ENCODE measurements at places on chromosomes 6 and 20.

DNA sequence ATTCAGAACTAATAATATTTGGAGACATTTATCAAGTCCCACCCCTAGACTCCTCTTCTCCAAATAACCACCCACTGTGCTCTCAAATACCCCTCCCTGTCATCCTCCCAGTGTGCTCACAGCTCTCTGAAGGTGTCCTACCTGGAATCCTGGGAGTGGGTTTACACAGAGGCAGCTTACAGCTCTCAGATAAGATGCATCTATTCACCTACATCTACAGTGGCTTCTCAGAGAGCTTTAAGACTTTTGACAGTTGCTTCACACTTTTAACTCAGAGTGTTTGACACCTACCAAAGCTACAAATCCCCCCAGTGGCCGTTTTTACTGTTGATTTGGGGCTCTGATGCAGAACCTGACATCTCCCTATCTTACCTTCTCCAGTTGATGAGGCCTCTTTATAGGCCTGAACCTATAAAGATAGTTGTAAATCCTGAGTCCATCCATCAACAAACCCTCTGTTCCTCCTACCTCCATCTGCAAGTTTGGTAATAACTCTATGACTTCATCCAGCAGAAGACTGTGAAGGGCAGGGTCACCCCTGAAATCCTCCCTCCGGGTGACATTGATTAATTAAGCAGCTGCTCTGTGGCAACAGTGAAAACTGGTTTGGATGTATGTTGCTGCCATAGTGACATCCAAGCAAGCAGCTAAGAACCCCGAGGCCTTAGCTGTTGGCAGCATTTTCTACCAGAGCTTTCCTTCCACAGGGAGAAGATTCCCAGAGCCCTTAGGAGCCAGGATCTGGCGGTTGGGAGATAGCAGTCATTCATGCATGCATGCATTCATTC lies 226.1 kb upstream of the RREB1 start:
- no peak for DNase-seq

- no peak for DNase-seq
These were observed 66.6 kb downstream of the FAM83B start for GRCh38 chr6:54913211-54913610.

DNA sequence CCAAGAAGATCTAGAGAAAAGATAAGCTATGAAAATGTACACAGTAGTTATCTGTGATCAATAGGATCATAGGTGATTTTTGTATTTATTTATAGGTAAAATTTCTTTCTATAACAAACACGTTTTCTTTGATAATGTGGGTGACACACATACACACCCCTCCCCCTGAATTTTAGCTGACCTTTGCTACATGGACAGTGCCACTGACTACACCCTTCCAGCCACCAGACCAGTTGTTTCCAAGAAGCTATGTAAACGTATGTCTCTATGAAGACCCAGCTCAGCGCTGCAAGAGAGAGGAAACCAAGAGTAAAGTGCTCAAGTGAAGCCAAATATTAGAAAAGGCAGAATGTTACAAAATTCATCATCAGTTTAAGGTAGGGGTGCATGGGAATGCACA lies 16.3 kb downstream of the MOCS1 start:
- DNase-seq, result no peak

GRCh38 chr6:131651782-131652181 lies 14.7 kb downstream of the ENPP3 start:
- DNase-seq, result no peak

GRCh38 chr6:152301021-152301764 lies 336.0 kb downstream of the SYNE1 start:
- DNase-seq, result no peak

- no peak for DNase-seq
These were observed 1418.7 kb downstream of the GRIK2 start for GRCh38 chr6:102812242-102812641.

DNA sequence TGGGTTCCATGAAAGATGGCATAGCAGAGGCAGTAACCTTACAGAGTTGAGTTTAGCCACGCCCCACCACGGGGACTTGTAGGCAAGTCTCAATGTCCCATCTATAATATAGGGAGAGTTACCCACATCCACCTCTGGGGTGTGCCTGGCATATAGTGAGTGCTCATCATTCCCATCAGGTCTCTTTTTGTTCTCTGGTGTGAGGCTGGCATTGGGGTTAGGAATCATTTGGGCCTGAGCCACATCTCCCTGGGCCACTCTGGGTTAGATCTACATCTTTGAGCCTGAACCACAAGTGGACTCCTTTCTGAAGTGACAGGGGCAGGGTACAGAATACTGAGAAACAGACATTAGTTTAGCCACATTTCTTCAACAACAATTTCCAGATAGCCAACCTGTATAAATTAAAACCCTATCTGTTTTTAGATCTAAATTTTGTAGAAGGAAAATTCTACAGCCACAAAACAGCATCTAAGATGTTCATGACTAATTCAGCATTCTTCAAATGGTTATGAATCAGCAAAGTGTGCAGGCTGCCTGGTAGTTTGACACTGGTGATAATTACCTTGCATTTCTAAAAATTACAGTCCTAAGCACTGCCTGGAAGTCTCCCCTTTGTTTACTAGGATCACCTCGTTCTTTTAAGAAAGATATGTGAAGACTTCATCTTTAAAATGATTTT lies 20.1 kb downstream of the RNF24 start:
- DNase-seq, result no peak

DNA sequence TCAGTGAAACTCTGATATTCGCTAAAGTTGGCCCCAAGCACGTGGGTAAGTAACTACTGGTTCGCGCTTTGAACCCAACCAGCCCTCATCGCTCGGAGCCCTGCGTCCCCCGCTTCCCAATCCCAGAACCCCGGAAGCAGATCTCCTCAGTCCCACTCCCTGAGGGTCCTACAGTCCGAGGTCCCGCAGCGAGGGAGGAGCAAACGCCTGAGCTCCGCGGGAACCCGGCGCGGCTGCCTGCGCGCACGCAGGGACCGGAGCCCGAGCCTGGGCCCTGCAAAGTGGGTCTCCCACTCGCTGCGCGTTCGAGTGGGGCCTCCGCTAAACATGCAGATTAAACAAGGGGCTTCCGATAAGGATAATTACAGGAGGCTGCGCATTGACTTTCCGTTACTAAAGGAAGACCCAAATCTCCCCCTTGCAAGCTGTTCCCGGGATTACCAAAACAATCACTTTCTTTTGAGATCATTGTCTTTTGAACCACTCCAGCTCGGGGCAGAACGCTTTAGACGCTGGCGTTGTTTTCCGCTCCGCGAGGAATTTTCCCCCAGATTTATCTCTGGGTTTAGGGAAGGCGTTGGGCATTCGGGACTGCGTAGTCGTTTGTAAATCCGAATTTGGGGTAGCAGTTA lies 1.3 kb upstream of the VSX1 start:
- DNase-seq, result no peak

DNA sequence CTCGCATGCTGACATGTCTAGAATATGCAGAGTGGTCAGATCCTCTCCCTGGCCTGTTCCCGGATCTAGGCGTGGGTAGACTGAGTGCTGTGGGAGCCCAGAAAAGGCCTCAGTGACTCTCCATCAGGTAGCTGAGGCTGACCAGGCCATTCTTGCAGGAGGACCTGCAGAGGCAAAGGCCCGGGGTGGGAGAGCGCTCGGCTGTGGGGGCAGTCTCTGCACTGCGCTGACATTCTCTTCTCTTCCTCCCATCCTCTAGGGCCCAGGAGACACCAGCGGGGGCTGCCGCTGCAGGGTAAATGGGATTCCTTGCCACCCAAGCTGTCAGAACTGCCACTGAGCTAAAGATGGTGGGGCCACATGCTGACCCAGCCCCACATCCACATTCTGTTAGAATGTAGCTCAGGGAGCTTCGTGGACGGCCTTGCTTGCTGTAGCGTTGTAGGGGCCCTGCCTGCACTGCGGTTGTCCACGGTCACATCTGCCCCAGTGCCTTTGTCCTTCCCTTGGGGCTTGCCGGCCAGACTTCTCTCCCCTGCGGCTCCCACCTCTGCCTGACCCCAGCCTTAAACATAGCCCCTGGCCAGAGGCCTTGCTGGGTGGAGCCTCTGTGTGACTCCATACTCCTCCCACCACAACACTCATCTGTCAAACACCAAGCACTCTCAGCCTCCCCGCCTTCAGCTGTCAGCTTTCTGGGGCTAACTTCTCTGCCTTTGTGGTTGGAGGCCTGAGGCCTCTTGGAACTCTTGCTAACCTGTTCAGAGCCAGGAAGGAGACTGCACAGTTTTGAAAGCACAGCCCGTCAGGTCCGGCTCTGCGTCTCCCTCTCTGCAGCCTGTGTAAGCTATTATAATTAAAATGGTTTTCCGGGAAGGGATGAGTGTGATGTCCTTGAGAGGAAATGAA lies 22.2 kb downstream of the RBCK1 start:
- DNase-seq, result no peak

Measured in activated naive CD4-positive, alpha-beta T cell (primary cell).